GM12878 (cell line): ENCODE measurements at places on chromosomes 7 and 10. TPM values are rescaled to one million over a fixed set of nuclear protein-coding genes. Genes with fewer than 3 reads are reported as not detected.

The CFAP58 gene
- 0.19 and 0.26 TPM in 2 replicates for total RNA-seq

The FBXL13 gene
- total RNA-seq, result 0.16 and 0.95 TPM in 2 replicates

The MPLKIP gene
- total RNA-seq, result 40.2 and 45.5 TPM in 2 replicates

The PSMG3 gene
- 49.7 and 50.3 TPM in 2 replicates for total RNA-seq

The ANKRD30A gene
- total RNA-seq, result 0.58 and 0.72 TPM in 2 replicates
